ENCODE measurements at places on chromosomes 12 and 14.

GRCh38 chr12:169528-170370, 44.2 kb downstream of the SLC6A12 start:
- no peak for DNase-seq
- peak overlapping the region; percentile 54 for H3K4me3 ChIP-seq
- H3K27me3 ChIP-seq = peaks cover 20% of the 10 kb centered on the region
- no peak overlapping the region for H3K27ac ChIP-seq
- peaks cover 72% of the 10 kb centered on the region for H3K4me1 ChIP-seq

DNA sequence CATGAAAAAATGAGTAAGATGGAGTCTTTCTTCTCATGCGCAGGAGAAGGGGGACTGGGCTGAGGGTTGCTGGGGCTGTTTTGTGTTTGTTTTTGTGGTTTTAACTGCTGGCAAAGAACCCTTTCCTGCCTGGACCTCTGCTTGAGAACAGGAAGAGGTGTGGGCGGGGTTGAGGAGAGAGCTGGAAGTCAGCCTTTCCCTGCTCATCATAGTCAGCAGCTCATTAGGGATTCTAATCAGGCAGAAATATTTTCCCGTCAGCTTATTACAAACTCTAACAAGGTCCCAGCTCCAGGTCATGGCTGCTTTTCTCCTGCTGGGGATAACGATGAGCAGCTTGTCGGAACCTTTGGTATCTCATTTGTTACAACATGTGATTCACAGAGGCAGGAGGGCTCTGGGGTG, 185.0 kb upstream of the NRXN3 start:
- H3K4me1 ChIP-seq = peaks cover 16% of the 10 kb centered on the region
- no peak for DNase-seq
- peaks cover 4% of the 10 kb centered on the region for H3K27me3 ChIP-seq
- H3K27ac ChIP-seq = no peak overlapping the region
- H3K4me3 ChIP-seq = no peak overlapping the region

GRCh38 chr14:68541178-68541896, 251.5 kb downstream of the ZFP36L1 start:
- peaks cover 2% of the 10 kb centered on the region for H3K27me3 ChIP-seq
- no peak overlapping the region for H3K4me3 ChIP-seq
- no peak overlapping the region for H3K27ac ChIP-seq
- DNase-seq = no peak
- no peaks in the 10 kb centered on the region for H3K36me3 ChIP-seq
- peaks cover 10% of the 10 kb centered on the region for H3K4me1 ChIP-seq

DNA sequence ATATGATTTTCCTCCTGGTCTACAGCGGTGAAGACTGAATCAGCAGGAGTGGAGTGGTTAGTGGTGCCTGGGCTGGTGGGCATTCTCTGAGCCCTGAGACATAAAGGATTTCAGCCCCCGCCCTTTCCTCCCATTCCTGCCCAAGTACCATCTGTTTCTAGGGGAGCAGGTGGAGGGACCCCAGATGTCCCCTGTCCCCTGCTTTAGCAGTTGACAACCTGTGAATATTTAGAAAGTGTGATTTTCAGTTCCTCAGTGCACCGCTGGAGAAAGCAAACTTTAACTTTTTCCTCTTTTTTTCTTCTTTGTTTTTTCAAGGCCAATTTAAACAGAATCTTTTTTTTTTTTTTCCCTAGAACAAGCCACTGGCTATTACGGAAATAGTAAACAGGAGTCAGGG, 163.8 kb upstream of the MYL2 start:
- H3K4me1 ChIP-seq = peaks cover 30% of the 10 kb centered on the region
- DNase-seq = no peak
- peaks cover 6% of the 10 kb centered on the region for H3K27me3 ChIP-seq
- peak overlapping the region; percentile 44 for H3K27ac ChIP-seq

DNA sequence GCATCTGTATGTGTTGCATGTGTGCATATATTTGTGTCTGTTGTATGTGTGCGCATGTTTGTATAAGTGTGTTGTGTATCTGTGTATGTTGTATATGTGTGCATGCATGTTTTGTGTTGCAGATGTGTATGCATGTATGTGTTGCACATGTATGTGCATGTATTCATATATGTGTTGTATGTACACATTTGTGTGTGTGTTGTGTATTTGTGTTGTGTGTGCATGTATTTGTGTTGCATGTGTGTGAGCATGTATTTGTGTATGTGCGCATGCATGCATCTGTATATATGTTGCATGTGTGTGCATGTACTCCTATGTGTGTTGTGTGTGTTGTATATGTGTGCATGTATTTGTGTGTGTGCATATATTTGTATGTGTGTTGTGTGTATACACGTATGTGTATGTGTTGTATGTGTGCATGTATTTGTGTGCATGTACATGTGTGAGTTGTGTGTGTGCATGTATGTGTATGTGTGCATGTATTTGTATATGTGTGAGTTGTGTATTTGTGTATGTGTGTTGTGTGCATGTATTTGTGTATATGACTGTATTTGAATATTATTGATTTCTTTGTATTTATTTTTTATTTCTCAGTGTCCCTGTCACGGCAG, 16.8 kb downstream of the SLC8B1 start:
- no peak overlapping the region for H3K4me3 ChIP-seq
- H3K4me1 ChIP-seq = peaks cover 2% of the 10 kb centered on the region
- peak overlapping the region; percentile 48 for H3K27ac ChIP-seq
- H3K27me3 ChIP-seq = peaks cover 4% of the 10 kb centered on the region

DNA sequence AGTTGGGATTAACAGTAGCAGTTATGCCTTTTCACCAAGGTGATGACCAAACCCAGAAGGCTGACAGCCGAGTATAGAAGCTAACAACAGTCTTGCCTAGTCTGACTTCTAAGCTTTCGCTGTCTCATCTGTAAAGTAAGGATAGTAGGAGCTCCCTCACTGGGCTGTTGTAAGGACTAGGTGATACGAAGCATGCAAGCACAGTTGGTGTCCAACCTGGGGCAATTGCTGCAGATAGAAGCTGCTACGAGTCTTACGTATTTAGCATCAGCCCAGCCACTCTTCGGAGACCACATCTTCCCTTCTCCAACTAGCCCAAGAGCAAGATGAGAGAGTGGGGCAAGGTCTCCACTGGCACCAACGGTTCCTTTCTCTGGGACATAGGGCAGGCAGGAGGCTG, 6.0 kb downstream of the HAL start:
- no peak for DNase-seq
- H3K4me1 ChIP-seq = no peaks in the 10 kb centered on the region
- no peak overlapping the region for H3K4me3 ChIP-seq
- H3K27me3 ChIP-seq = peaks cover 2% of the 10 kb centered on the region
- no peaks in the 10 kb centered on the region for H3K36me3 ChIP-seq
- H3K27ac ChIP-seq = no peak overlapping the region

DNA sequence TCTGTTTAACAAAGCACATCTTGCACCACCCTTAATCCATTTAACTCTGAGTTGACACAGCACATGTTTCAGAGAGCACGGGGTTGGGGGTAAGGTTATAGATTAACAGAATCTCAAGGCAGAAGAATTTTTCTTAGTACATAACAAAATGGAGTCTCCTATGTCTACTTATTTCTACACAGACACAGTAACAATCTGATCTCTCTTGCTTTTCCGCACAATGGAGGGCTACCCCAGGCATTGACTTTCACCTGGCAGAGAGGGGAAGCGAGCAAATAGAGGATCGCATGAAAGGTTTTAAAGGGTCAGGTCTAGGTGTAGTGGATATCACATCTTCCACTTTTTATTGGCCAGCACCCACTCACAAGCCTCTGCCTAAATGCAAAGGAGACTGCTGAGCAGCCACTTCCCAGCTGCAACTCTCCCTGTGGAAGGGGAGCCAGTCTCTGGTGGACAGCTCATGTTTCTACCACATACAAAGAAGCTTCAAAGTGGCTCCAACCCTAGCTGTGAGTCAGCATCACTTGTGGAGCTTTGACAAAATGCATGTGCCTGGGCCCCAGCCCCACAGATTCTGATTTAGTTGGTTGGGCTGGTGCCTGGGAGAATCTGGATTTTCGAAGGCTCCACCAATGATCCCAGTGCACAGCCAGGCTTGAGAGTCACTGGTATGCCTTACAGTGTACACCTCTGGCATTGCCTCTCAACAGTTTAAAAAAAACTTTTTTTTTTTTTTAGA, 7.2 kb upstream of the FNTB start:
- H3K36me3 ChIP-seq = no peaks in the 10 kb centered on the region
- H3K27me3 ChIP-seq = peaks cover 5% of the 10 kb centered on the region
- peak overlapping the region; percentile 85 for H3K27ac ChIP-seq

DNA sequence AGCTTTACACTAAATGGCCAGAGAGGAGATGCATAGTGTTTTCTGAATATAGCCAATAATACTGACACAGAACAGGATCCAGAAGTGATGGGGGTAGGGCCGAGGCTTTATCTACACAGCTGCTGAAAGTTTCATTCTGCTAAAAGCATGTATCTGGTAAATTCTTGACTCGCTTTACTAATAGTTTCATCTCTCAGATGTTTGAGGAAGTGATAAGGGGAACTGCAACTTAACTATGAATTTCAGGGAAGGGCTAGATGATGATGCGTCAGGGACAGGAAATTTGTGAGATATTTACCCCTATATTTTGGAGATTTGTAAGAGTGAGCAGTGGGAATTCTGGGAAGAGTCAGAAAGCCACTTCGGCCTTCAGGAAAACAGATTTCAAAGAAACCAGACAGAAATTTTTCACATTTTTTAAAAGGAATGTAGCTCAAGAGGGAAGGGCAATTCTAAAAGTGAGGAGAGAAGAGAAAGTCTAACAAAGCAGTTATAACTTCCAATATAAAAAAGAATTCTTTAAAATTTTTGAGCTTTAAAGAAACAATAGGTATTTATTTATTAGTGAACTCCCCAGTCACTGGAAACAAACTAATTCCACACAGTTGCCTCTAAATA, 243.1 kb downstream of the BCAT1 start:
- H3K4me3 ChIP-seq = no peak overlapping the region
- no peaks in the 10 kb centered on the region for H3K27me3 ChIP-seq
- no peak for DNase-seq
- H3K36me3 ChIP-seq = peaks cover 6% of the 10 kb centered on the region
- H3K4me1 ChIP-seq = peaks cover 2% of the 10 kb centered on the region

- H3K4me3 ChIP-seq = peak overlapping the region; percentile 3
- H3K36me3 ChIP-seq = peaks cover 8% of the 10 kb centered on the region
- peak overlapping the region; percentile 46 for H3K27ac ChIP-seq
- H3K4me1 ChIP-seq = peaks cover 12% of the 10 kb centered on the region
- DNase-seq = peak; percentile 17
These were observed 143.7 kb upstream of the FRMD6 start for GRCh38 chr14:51507906-51508511.

DNA sequence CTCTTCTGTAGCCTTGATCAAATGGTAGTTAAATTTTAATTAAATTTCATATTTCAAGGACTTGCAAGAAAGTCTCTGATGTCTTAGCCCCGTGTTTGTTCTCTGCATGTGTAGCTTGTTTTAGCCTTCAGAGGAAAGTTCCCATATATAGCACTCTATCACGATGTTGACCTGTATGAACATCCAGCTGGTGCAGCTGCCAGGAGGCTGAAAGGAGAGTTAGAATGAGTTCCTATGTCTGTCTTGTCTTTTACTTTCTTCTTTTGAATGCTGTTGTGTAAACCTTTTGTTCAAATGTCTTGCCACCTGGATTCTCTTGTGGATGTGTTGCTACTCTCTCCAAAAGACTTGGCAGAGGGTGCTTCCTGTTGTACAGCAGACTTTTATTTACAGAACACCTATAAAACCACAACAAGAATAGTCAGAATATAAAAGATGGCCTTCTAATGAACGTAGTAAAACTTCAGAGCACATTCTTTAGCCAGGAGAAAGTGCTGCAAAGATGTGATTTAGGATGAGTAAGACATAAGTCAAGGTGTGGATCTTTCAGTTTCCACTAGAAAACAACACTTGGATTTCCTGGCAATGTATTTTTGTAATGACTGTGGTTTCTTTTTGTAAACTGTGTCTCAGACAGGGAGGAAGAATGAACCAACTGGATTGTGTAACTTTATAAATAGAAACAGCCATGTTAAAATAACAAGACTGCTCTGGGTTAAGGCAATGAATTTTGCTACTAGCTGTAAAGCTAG, 17.2 kb downstream of the NAV3 start:
- H3K27me3 ChIP-seq = no peaks in the 10 kb centered on the region
- H3K27ac ChIP-seq = no peak overlapping the region
- peaks cover 10% of the 10 kb centered on the region for H3K4me1 ChIP-seq

- H3K4me1 ChIP-seq = no peaks in the 10 kb centered on the region
- no peaks in the 10 kb centered on the region for H3K36me3 ChIP-seq
- DNase-seq = no peak
These were observed 20.4 kb downstream of the TMTC1 start for GRCh38 chr12:29763301-29763683.
